ENCODE measurements at places on chromosomes 3 and 15.

DNA sequence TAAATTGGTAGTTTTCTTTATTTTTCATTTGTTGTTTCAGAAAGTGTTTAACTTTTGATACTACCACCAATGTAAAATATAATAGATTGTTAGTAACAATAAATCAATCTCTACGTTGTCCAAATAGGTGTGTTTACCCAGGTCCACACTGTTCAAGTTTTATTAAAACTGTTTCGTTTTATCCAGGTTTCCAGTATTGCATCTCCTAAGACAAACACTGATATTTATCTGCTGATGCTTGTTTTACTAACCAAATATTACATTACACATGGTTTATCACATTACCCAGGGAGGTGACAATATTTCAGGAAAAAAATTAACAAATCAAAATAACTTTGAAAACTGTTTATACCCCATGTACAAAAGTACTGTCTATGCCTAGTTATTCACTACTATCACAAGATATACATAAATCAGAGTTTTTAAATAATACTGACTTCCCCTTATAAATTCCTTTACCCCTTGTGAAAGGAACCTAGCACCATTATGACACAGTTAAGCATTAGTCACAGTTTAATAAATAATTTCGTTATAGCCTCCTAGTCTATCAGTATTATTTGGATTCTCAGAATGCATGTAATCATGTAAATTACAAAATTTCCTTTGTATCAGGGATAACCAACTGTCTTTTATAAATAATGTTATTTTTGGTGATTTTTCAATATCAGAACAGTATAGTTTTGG lies 205.3 kb downstream of the ZBTB20 start:
- DNase-seq: no peak

- peak; percentile 54 for DNase-seq
Observed at GRCh38 chr3:30657914-30658313, 51.5 kb downstream of the TGFBR2 start.

DNA sequence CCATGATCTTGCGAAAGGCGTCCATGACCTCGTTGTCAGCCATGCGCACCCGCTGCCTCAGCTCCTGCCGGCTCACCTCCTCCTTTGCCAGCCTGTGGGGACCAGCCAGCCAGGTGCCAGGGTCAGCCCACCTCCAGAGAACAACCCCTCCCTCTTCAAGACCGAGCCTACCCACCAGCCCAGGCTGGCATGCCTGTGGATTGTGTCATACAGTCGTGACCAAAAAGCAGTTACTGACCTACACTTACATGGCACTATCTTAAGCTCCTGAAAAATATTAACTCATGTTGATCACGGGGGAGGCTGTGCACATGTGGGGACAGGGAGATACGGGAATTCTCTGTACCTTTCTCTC lies 10.7 kb upstream of the CAMK1 start:
- DNase-seq: no peak

GRCh38 chr3:169771497-169772304 lies 1.5 kb upstream of the MYNN start:
- peak; percentile 93 for DNase-seq

DNA sequence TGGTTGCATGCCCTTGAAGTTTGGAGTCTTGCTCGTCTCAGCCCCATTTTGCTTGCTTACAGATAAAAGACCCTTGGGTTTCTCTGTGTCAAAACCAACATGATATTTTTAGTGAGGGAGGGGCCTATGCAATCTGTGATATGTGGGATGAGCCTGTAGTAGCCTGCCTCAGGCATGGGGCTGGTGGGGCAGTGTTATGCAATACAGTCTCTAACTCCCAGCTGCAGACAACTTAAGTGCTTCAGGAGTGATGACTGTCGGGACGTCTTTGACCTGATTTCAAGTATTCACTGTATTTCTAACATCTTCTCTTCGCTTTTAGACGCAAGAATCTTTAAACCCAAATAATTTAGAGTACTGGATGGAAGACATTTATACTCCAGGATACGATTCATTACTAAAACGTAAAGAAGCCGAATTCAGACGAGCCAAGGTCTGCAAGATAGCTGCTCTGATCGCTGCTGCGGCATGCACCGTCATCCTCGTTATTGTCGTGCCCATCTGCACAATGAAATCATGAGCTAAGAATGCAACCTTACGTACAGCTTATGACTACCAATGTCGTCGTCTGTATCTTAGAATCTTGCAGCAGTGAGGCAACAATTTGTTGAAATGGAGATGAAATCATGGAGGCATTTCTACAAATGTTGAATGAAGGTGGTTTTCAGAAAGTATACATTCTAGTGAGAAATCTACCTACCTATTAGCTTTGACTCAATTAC lies 35.9 kb downstream of the MINAR1 start:
- no peak for DNase-seq

DNA sequence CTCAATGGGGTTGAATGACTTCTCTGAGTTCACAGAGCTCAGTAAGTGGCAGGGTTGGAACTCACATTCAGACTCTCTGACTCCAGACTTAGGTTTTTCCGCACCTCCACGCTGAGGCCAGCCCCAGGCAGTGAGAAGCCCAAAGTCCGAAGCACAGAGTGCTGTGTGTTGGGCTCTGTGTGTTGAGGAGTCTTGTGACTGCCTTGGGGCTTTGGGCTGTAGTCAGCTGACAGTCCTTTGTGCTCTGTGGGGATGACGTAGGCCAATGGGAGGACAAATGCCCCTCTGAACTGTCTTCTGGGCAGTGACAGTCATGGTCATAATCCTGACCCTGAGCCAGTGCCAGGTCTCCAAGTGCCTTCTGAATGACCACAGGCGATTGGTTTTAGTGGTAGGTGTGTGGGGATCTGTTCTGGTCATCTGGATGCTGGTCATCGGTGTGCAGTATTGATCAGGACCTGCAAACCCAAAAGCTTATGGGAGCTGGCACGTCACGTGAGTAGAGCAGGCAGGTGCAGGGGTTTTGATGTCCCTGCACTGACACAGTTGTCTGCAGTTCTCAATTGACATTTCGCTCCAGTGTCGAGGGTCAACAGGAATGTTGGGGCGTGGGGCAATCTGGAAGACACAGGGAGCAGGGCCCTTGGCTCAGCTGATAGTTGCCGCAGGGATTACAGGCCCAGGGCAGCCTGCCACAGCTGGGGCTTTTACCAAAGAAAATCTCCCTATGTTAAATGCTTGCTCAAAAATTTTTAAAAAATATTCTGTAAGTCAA lies 45.3 kb downstream of the CAPN3 start:
- no peak for DNase-seq

DNA sequence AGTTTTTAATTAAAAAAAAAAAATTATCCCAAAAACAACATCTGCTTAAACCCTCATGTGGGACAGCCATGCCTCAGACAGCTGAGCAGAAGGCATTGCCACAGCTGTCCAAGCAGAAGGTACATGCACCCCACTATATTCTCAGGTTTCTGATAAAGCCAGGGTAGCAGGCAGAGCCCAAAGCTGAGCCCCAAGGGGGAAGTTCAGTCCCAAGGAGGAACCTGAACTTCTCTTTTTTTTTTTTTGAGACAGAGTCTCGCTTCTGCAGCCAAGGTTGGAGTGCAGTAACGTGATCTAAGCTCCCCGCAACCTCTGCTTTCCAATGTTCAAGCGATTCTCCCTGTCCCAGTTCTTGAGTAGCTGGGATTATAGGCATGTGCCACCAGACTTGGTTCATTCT lies 33.2 kb downstream of the MKRN2 start:
- DNase-seq: no peak

DNA sequence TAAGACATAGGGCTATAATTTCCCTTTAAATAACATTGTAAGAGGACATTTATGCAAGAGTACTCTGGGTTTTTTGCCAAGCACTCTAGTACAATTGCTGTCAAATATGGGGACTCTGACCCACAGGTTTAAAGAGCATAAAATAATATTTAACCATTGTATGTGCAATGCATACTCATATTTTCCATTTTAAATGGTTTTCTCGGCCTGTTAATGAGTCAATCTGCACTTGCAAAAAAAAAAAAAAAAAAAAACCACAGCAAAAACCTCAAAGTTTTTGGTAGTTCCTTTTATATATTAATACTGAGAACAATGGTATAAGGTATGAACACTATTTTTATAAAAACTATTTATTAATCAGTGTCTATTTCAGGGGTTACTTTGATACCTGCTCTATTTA lies 304.0 kb upstream of the CBLB start:
- DNase-seq: peak; percentile 36

DNA sequence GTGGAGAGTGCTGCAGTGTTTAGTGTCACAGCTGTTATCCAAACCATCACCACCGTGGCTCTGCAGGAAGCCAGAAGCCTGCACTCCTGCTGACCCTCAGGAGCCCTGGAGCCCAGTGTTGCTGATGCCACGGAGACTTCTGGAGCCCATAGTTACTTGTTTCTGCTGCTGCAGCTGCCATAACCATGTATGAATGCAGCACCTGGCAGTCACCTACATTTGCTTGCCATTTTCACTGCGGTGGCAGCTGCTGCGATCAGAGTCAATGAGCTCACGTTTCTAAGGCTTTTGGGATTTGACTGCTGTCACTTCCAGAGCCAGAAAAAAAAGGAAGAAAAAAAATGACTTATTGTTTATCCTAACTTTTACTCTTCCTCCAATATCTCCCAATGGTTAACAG lies 299.2 kb upstream of the THRB start:
- DNase-seq: no peak

- DNase-seq: peak; percentile 29
Observed at GRCh38 chr3:115217678-115218451, 70.8 kb upstream of the ZBTB20 start.
